DMS79 treated with DMSO at 0.1 percent for 48 hours (cell line): ENCODE measurements at places on chromosomes 16 and 17.

DNA sequence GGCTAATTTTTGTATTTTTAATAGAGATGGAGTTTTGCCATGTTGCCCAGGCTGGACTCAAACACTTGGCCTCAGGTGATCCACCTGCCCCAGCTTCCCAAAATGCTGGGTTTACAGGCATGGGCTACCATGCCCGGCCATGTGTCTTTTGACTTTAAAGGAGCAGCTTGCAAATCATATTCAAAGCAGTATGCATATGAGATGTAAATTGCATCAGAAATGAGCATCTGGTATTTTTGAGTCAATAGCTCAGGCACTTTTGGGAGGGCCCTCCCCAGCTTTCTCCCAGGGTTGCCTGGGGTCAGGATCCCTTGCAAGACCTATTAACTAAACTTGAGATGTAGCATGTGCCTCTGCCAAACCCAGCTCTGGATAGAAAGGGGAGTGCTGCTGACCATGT, 21.5 kb downstream of the EPOP start:
- DNase-seq: no peak

GRCh38 chr17:65446043-65446442, 115.4 kb downstream of the AXIN2 start:
- DNase-seq: peak; percentile 15

GRCh38 chr16:19780321-19780720, 62.2 kb downstream of the IQCK start:
- DNase-seq: no peak

- DNase-seq: no peak
These were observed 1.7 kb upstream of the CES5A start for GRCh38 chr16:55876854-55877253.

DNA sequence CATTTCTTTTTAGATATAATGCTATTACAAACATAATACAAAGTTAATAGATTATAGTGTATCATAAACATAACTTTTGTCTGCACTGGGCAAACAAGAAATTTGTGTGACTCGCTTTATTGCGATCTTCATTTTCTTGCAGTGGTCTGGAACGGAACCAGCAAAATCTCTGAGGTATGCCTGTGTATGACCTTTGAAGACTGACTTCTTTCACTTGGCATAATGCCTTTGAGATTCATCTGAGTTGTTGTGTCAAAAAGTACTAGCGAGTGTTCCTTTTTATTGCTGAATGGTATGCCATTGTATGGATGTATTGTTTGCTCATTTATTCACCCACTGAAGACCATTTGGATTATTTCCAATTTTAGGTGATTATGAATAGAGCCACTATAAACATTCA, 69.2 kb downstream of the TANC2 start:
- DNase-seq: no peak

DNA sequence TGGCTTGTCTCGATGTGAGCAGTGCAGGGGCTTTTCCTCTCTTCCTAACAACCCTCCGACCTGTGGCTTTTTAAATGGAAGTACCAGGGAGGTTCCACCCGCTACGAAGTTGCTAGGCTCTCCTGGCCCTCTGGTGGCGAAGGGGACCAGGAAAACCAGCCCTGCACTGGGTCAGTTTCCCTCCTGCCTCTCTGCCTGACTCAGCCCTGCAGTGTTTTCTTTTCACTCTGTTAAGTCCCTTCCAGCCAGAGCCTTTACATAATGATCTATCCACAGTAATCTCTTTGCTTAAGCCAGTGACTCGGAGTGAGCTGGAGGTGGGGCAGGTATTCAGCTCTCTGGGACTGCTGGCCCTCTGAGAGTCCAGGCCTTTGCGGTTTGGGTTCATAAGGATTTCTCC, 331.3 kb upstream of the EEF2KMT start:
- DNase-seq: no peak

DNA sequence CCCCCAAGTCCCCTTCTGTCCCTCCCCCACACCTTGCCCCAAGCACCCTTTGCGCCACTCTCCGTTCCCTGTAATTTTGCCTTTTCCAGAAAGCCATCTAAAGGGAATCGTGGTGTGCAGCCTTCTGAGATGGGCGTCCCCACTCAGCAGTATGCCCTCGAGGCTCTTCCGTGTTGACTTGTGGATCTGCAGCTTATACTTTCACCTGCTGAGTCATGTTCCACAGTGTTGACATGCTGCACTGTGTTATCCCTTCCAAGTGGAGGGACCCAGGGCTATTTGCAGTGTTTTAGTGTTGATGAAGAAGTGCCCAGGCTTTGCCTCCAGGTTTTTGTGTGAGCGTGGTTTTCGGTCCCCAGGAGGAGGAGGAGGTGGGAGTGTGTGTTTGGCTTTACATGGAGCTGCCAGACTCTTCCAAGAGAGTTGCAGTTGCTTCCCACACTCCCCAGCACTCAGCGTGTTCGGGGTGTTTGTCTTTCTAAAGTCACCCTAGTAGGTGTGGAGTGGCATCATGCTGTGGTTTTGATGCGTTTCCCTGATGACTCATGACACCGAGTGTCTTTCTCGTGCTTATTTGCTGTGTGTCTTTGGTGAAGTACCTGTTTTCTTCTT, 32.1 kb upstream of the JPT2 start:
- DNase-seq: no peak

- DNase-seq: no peak
These were observed 5.3 kb upstream of the DDX52 start for GRCh38 chr17:37648555-37648954.

DNA sequence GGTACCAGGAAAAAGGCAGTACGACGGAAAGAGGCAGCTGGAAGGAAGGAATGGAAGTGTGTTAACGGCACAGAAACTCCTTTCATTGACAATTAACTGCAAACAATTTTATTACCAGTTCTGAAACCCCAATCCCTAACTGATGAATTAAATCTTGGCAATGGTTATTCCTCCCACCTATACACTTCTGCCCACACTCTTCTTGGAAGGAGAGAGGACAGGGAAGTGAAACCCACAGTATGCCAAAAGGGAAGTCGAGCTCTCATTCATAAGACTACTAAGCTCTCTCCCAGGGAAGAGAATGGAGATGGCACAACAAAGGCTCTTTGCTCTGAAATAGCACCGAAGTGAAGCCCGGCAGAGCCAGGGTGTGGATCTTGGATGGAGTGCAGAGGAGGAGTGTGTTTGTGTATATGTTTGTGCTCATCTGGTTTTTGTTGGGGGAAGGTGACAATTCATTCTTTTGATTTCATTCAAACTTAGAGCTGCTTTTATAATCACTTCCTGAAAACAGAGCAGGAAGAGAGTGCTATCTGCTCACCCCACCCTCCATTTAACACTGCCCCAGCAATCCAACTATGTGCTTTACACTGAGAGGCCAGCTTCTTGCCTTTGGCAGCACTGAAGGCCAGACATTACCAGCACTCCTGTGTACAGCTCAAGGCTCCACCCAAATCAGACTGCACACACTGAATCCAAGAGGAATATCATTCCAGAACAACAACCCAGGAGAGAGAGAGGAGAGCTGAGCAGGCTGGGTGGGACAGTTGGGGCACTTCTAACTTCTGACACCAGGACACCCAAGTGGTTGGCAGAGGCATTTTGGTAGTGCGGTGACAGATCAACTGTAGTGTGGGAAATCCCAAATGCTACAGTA, 68.7 kb downstream of the HIC1 start:
- no peak for DNase-seq

- no peak for DNase-seq
These were observed 14.6 kb downstream of the CCDC57 start for GRCh38 chr17:82198092-82198491.

DNA sequence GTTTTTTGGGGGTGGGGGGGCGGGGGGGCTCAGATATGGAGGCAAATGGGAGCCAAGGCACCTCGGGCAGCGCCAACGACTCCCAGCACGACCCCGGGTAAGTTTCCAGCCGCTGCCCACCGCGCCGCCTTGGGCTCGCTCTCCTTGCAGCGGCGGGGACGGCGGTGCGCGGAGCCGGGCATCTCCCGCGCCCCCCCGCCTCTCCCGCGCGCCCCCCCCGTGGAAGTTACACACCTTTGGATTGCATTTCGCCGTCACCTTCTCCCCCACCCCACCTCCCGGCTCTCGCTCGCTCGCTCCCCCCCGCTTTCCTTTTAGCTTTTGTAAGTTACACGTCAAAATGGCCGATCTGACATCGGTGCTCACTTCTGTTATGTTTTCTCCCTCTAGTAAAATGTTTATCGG, 387 bp downstream of the MSI2 start:
- no peak for DNase-seq

DNA sequence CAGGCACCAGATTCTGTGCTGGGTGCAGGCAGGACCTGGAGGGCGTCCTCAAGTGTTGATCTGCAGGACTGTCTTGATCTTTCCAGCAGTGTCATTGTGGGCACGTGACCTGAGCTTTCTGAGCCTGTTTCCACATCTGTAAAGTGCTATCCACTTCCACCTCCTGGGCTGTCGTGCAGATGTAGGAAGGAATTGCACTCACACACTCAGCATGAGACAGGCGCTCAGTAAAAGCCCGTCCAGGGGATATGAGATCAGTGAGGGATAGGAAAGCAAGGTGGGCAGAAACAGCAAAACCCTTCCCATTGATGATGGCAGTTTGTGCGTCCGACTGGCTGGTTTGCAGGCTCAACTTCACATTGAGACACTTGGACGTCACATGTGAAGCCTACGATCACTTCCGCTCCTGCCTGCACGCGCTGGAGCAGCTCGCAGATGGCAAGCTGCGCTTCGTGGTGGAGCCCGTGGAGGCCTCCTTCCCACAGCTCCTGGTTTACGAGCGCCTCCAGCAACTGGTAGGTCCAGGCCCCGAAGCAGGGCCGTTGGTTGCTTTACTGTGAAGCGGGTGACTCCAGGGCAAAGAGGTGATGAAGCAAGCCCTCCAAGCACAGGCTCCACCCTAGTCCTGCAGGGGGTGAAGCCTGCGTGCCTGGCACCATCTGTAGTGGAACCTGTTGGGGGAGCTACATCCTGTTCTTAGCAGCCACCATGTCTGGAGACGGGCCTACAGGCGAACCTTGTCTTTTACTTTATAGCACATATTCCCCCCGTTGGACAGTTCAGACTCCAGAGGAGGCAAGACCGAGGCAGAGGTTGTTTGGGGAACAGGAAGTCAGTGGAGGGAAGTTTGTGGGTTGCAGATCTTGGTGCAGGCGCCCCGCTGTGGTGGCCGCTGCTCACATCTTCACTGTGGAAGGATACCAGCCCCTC, 23.0 kb downstream of the METTL22 start:
- no peak for DNase-seq

DNA sequence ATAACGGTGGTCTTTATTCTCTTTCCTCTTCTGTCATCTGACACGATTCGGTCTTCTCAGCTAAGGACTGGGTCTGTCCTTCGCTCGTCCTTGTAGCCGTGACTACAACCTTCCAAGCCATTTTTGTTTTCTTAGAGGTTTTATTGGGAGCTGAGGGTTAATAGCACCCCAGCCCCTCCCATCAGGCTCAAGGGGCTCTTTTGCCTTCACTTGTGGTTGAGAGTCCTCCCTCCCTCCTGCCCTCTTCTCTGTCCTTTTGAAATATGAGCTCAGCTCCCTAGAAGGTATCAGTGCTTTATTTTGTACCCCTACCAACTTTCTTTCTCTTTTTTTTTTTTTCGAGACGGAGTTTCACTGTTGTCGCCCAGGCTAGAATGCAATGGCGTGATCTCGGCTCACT, 24.7 kb downstream of the SOCS3 start:
- peak; percentile 56 for DNase-seq

- no peak for DNase-seq
These were observed 29.9 kb downstream of the WWOX start for GRCh38 chr16:78129349-78129748.

- DNase-seq: no peak
These were observed 28.7 kb downstream of the CDK5RAP3 start for GRCh38 chr17:47999582-47999981.

DNA sequence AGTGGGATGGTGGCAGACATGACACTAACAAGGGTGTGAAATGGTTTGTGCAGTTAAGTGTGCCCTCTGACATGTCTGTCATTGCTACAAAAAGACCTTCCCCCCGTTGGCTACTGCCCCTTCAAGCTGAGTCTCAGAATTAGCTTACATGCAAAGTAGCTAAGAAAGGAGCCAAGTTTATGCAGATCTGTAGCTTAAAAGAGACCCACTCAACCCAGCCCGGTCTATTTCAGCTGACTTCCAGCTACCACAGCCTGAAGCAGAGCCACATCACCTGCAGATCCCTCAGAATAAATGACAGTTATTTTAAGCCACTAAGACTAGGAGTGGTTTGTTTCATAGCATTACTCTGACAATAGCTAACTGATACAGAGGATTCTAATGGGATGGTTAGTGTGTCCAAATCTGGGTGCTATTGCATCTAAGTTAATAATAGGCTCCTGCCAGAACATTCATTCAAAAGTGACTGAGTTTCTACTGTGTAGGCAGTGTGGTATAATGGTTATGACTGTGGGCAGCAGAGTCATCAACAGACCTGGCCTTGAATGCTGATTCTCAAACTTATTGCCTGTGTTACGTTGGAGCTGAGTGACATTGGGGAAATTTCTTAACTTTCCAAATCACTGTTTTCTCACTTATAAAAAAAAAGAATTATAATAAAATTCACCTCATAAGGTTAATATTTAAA, 11.7 kb downstream of the C17orf67 start:
- DNase-seq: no peak

DNA sequence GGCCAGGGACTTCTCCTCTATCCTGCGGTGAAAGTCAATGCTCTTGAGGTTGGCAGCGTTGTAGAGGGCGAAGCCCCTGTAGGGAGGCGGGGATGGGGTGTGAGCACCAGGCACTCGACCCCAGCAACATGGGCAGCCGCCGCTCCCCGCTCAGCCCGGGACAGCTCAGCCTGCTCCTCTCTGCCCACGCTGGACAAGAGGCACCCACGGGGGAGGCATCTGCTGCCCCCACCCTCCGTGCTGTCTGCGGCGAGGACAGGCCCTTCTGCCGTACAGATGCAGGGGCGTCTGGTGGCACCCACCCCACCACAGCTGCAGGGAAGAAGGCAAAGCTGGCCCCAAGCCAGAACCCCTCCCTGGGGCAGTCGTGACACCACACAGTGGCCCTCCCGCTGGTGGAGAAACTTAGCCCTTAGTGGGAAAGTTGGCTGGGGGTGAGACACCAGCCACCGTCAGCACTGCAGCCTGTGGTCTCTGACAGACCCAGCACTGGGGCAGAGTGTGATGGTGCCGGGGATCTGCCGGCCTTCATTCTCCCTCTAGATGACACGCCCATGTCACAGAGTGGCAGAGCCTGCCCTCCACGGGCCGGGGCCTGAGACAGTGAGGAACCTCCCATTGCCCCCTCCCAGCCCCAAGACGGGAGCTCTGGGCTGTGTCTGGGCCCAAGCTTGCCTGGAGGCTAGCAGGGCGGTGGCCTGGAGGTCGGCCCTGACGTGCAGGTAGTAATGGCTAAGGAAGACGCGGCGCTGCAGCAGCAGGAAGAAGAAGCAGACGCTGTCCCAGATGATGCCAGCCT, 19.5 kb downstream of the CTU2 start:
- DNase-seq: no peak

- no peak for DNase-seq
These were observed 59.9 kb downstream of the PRMT7 start for GRCh38 chr16:68370581-68371275.

DNA sequence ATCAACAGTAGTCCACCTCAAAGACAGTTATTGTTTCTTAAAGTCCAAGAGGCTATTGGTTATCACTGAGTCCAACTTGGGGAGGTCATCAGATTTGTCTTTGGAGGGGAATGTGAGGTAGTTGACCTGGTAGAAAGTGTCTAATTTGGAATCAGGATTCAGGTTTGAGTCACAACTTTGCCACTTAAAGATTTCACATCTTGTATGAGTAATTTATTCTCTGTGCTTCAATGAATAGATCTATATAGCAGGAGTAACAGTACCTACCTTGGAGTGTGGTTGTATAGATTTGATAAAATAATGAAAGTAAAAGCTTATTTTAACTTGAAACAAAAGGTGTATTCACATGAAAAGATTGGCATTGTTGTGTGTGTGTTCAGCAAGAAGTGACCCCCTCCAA, 119.3 kb upstream of the TBX2 start:
- DNase-seq: no peak
